ENCODE measurements at places on chromosomes 11 and 22. TPM values are rescaled to one million over a fixed set of nuclear protein-coding genes. Genes with fewer than 3 reads are reported as not detected.

- no peak for DNase-seq
- peaks cover 19% of the 10 kb centered on the region for H3K27me3 ChIP-seq
- no peaks in the 10 kb centered on the region for H3K4me1 ChIP-seq
- no peaks in the 10 kb centered on the region for H3K36me3 ChIP-seq
- no peak overlapping the region for H3K4me3 ChIP-seq
- H3K27ac ChIP-seq = no peak overlapping the region
Measured at GRCh38 chr22:27463121-27463660, 338.4 kb downstream of the MN1 start.

GRCh38 chr11:48114740-48115139 is 101.9 kb upstream of the OR4B1 start:
- H3K4me3 ChIP-seq = no peak overlapping the region
- no peak for DNase-seq
- peaks cover 5% of the 10 kb centered on the region for H3K4me1 ChIP-seq
- H3K27ac ChIP-seq = no peak overlapping the region
- H3K27me3 ChIP-seq = no peaks in the 10 kb centered on the region
- H3K36me3 ChIP-seq = no peaks in the 10 kb centered on the region

The SESN3 gene
- total RNA-seq = 11.0 TPM

- no peaks in the 10 kb centered on the region for H3K36me3 ChIP-seq
- no peaks in the 10 kb centered on the region for H3K4me1 ChIP-seq
- H3K4me3 ChIP-seq = no peak overlapping the region
- no peaks in the 10 kb centered on the region for H3K27me3 ChIP-seq
- peak; percentile 92 for DNase-seq
Measured at GRCh38 chr22:41532908-41533825, 11.1 kb downstream of the POLR3H start.

- H3K4me3 ChIP-seq = no peak overlapping the region
- no peaks in the 10 kb centered on the region for H3K36me3 ChIP-seq
- DNase-seq = no peak
- H3K4me1 ChIP-seq = no peaks in the 10 kb centered on the region
Measured at GRCh38 chr11:14589421-14589820, 54.2 kb upstream of the PDE3B start.

DNA sequence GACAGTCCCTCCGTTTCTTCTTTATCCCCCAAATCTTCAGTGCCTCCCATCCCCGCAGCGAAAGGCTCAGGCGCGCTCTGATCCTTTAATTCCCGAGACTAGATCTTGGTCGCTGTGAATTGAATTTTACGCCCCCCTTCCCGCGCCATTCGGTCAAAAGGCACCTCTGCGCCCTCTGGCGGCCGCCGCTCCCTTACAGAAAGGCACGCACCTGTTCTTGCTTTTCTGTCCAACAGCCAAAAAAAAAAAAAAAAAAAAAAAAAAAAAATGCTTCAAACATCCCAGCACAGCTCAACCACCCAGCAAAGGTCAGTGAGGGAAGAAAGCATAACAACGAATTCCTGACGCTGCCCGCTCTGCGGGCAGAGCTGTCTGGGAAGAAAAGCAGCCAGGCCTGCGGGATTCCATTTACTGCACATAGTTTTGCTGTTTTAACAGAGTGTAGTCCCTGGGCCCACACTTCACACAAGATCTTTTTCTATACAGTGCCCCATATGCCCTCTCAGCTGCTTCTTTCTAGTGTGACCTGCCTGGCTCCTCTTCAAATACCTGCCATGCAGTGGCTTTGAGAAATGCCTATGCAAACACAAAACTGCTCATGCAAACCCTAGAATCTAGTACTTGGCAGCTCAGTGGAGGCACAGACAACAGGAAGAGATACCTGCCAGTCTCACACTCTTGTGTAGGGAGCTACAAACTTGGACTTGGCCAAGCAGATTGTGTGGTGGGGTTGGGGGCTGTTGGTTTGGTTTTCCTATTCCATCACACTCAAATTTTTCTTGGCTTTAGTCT is 1.3 kb upstream of the ESAM start:
- H3K27ac ChIP-seq = peak overlapping the region; percentile 81
- peak overlapping the region; percentile 74 for H3K4me3 ChIP-seq
- peaks cover 27% of the 10 kb centered on the region for H3K4me1 ChIP-seq

- no peaks in the 10 kb centered on the region for H3K4me1 ChIP-seq
- no peak for DNase-seq
- no peaks in the 10 kb centered on the region for H3K27me3 ChIP-seq
- no peak overlapping the region for H3K4me3 ChIP-seq
- no peaks in the 10 kb centered on the region for H3K36me3 ChIP-seq
Measured at GRCh38 chr11:129417458-129417857, 41.8 kb downstream of the BARX2 start.

DNA sequence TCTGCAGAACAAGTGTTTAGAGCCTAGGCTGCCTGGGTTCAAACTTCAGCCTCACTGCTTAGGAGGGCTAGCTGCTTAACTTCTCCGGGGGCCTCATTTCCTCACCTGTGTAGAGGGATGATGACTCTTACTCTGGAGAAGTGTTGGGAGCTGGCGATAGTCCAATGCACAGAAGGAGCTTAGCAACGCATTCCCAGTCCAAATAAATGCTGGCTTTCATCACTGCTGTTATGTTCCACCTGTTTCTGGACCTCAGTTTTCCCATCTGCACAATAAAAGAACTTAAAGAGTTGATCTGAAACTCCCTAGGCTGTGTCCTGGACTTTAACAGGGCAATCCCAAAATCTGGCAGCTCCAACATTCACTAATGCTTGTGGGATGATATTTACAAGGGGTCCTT is 337.8 kb downstream of the MIAT start:
- H3K4me1 ChIP-seq = no peaks in the 10 kb centered on the region
- H3K27ac ChIP-seq = no peak overlapping the region
- H3K27me3 ChIP-seq = peaks cover 10% of the 10 kb centered on the region
- DNase-seq = no peak

GRCh38 chr22:40911772-40912171 is 39.4 kb upstream of the RBX1 start:
- H3K4me3 ChIP-seq = no peak overlapping the region
- no peaks in the 10 kb centered on the region for H3K36me3 ChIP-seq
- H3K4me1 ChIP-seq = no peaks in the 10 kb centered on the region

GRCh38 chr11:114061048-114061680 is 1.7 kb downstream of the ZBTB16 start:
- H3K27me3 ChIP-seq = no peaks in the 10 kb centered on the region
- H3K4me1 ChIP-seq = peaks cover 62% of the 10 kb centered on the region
- H3K36me3 ChIP-seq = peaks cover 8% of the 10 kb centered on the region
- peak overlapping the region; percentile 97 for H3K4me3 ChIP-seq
- peak; percentile 71 for DNase-seq

The RAB38 gene
- 0.20 TPM for total RNA-seq

The RSF1 gene
- total RNA-seq = 34.8 TPM

The DCUN1D5 gene
- total RNA-seq = 25.0 TPM

The CATSPERZ gene
- not detected for total RNA-seq

DNA sequence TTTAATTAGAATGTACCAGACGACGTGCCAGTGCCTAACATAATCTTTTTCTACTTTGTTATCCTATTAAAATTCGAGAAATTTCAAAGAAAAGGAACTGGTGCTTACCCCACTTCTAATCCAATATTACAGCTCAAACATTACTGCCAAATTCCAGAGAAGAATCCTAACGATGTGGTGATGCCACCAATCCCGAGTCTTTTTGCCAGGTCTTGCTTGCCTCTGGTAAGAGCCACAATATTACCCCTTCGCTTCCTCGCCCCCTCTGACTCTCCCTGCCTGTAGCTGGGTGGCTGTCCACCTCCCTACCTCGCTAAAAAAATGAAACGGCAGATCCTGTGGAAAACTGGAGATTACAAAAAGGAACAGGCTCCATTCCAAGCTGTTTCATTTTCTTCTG is 49.4 kb upstream of the TBCEL start:
- no peak overlapping the region for H3K4me3 ChIP-seq
- no peak for DNase-seq

- H3K27me3 ChIP-seq = no peaks in the 10 kb centered on the region
- peak overlapping the region; percentile 78 for H3K4me3 ChIP-seq
- no peaks in the 10 kb centered on the region for H3K36me3 ChIP-seq
- DNase-seq = no peak
Measured at GRCh38 chr11:32891657-32892354, 805 bp upstream of the QSER1 start.

GRCh38 chr11:108967571-108967970 is 302.7 kb downstream of the DDX10 start:
- no peak overlapping the region for H3K27ac ChIP-seq
- H3K4me3 ChIP-seq = peak overlapping the region; percentile 20
- peaks cover 11% of the 10 kb centered on the region for H3K4me1 ChIP-seq
- H3K36me3 ChIP-seq = no peaks in the 10 kb centered on the region
- H3K27me3 ChIP-seq = no peaks in the 10 kb centered on the region

DNA sequence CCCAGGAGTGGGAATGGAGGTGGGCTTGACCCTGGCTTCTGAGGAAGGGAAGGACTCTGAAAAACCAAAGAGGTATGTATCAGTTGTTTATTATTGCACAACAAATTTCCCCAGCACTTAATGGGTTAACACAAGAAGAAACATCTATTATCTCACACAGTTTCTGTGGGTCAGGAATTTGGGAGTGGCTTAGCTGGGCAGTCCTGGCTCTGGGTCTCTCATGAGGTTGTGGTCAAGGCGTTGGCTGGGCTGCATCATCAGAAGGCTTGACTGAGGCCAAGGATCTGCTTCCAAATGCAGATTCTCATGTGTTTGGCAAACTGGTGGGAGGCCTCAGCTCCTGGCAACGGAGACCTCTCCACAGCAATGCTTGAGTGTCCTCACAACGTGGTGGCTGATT is 17.5 kb upstream of the SMIM38 start:
- DNase-seq = no peak
- H3K4me3 ChIP-seq = no peak overlapping the region
- no peaks in the 10 kb centered on the region for H3K27me3 ChIP-seq
- no peaks in the 10 kb centered on the region for H3K36me3 ChIP-seq

DNA sequence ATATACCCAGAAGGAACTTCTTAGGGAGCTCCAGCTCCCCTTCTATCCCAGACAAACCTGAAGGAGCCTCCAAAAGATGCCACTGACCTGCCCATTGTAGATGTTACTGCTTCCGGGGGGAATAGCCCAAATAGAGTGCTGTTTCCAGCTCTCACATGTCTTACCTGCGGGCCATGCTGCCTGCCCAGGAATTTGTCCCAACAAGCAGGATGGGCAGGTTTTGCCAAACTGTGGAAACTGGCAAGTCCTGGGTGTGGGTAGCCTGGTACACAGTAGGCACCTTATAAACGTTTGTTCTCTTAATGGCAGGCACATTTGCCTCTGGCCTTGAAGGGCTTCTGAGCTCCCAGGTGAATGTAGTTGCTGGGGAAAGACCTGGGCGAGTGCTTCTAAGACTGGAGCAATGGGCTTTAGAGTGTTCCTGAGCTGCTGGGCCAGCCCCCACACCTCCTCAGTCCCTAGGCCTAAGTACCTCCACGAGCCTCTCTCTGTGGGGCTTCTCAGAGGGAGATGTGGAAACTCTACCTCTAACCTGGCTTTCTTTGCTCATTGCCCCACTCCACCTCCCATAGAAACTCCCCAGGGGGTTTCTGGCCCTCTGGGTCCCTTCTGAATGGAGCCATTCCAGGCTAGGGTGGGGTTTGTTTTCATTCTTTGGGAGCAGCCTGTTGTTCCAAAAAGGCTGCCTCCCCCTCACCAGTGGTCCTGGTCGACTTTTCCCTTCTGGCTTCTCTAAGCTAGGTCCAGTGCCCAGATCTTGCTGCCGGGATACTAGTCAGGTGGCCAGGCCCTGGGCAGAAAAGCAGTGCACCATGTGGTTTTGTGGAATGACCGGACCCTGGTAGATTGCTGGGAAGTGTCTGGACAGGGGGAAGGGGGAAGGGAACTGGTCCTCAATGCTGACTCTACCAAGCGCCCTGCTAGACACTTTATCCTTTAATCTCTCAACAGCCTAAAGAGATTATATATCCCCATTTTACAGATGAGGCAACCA is 37.2 kb downstream of the LIMK2 start:
- peaks cover 39% of the 10 kb centered on the region for H3K4me1 ChIP-seq
- H3K27me3 ChIP-seq = no peaks in the 10 kb centered on the region
- H3K27ac ChIP-seq = peak overlapping the region; percentile 76
- no peaks in the 10 kb centered on the region for H3K36me3 ChIP-seq

DNA sequence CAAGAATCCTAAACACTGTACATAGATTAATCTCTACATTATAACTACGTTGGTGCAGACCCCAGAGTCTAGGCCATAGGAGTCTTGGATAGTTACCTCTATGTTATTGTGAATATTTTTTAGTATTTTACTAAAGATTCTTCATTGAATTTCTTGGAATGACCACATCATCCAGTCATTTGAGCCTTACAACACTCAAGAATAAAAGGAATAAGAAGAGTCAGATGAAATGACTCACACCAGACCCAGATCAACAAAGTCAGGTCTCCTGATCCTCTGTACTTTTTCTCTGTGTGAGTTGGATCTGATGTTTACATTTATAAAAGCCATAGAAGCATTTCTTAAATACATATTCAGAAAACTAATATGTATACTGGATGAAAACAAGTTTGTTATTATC is 179.2 kb upstream of the ARHGAP20 start:
- H3K27ac ChIP-seq = no peak overlapping the region
- no peaks in the 10 kb centered on the region for H3K27me3 ChIP-seq
- H3K4me3 ChIP-seq = no peak overlapping the region
- DNase-seq = no peak

Data from psoas muscle (tissue), 8 donors.